ENCODE measurements at places on chromosomes 7 and 10.

GRCh38 chr7:43905956-43906330 lies 453 bp downstream of the URGCP start:
- DNase-seq = no peak

DNA sequence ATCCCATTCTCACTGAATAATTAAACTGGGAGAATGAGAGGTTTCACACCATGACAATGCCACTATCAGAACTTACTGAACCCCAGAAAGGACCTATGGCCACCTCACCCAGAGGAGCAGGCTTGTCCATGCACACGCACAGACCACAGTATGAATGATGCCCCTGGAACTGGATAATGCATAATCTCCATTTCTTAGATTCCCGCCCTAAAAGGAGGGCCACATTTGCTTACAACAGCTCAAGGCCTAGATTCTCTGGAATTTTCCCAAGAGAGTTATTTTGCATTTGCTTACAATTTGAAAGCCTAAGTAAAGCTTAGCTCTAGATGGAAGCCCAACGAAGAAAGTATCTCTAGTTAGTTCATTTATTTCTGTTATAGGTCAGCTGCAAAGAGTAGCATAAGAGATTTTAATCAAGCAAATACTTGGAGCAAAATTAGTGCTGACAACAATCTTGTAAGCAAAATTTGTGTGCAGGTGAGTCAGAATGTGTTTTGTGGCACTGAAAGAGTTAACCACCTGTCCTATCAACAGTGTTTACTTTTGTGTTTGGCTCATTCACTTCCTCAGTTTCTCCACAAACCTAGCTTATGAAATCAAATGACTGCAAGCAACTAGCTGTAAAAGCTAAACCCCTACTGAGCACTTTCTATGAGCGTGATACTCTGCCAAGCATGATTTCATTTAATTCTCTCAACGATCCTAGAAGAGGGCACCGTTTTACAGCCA lies 32.1 kb downstream of the ELMO1 start:
- DNase-seq = no peak

DNA sequence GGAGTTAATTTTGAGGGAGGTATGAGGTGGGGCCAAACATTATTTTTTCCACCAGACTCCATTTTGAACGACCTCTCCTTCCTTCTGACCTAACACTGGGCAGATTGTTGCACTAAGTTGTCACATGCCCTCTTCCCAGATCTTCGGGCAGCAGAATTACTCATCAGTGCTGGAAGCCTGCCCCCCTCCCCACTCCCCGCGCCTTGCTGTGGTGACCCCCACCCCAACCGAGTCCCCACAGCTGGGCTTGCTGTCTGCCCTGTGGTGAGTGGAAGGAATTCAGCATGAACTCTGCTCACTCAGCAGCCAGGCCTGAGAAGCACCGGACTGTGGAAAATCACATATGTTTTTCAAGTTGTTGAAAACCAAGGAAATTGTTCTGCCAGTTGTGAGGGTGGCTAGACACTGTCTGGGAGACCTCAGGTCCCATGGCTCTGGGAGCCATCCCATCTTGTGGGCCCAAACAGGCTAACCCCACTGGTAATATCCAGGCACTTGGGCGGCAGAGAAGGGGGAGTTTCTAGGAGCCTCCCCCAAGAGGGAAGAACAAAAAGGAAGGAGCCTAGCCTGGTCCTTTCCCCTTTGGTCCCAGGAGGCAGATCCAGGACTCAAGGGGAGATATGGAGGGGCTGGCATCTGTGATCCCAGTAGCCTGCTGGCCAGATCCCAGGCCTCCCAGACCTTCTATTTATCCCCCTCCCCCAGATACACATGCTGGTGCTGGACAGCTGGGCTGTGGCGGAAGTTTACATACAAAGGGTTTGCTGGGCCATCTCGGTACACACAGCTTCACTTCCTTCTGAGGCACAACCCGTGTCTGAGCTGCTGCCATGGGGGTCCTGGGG lies 3.5 kb upstream of the AEBP1 start:
- no peak for DNase-seq

GRCh38 chr7:158618745-158619140 lies 31.1 kb upstream of the PTPRN2 start:
- no peak for DNase-seq

- no peak for DNase-seq
Measured at GRCh38 chr7:33610918-33611317, 294.4 kb upstream of the BMPER start.

- no peak for DNase-seq
Measured at GRCh38 chr10:117532003-117532385, 10.6 kb upstream of the EMX2 start.

- DNase-seq = no peak
Measured at GRCh38 chr7:137388916-137389315, 45.4 kb upstream of the PTN start.

- DNase-seq = no peak
Measured at GRCh38 chr10:93752761-93753160, 5.0 kb upstream of the LGI1 start.

Measured in Jurkat, Clone E6-1 (cell line).